ENCODE measurements at places on chromosomes 11 and 22.

GRCh38 chr11:68053117-68053516, 14.3 kb downstream of the TCIRG1 start:
- DNase-seq = no peak

DNA sequence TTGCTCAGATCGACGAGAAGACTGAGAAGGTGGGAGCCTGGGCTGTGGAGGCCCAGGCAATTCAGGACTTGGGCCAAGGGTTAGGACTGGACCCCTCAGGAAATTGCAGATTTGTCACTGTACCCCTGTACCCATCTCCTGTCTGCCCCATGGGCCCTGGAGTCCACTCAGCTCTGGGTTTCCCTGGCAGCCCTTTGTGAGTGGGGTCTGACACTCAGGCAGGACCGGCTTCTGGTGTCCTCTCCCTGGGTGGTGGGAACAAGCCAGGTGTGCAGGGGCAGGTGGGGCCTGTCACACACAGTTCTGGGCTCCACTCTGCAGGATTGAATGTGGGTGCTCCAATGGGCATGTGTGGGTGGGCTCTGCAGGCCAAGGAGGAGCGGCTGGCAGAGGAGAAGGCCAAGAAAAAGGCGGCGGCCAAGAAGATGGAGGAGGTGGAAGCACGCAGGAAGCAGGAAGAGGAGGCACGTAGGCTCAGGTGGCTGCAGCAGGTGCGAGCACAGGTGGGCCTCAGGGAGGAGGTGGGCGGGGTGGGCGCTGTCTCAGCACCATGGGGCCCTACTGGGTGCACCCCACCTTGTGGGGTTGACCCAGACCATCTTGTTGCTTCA, 21.6 kb downstream of the INCENP start:
- DNase-seq = no peak

DNA sequence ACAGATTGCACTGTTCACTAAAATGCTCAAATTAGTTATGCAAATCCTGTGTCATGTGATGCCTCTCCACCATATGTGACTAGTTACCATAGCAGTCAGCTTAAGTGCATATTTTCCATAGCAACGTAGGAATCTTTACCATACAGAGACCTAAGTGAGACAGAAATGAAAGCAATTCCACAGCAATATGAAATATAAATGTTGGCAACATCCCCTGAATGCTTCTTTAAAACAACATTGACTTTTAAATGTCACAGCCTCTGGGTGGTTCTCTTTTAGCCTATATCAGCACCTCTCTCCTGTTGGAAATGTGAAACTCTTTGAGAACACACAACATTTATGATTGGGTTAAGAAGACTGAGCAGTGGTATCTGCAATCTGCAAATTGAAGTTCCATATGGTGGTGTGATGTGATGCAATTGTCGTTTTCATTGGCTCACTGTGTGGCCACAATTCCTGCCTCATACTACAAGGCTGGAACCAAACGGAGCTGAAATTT, 814.6 kb downstream of the DLG2 start:
- no peak for DNase-seq

DNA sequence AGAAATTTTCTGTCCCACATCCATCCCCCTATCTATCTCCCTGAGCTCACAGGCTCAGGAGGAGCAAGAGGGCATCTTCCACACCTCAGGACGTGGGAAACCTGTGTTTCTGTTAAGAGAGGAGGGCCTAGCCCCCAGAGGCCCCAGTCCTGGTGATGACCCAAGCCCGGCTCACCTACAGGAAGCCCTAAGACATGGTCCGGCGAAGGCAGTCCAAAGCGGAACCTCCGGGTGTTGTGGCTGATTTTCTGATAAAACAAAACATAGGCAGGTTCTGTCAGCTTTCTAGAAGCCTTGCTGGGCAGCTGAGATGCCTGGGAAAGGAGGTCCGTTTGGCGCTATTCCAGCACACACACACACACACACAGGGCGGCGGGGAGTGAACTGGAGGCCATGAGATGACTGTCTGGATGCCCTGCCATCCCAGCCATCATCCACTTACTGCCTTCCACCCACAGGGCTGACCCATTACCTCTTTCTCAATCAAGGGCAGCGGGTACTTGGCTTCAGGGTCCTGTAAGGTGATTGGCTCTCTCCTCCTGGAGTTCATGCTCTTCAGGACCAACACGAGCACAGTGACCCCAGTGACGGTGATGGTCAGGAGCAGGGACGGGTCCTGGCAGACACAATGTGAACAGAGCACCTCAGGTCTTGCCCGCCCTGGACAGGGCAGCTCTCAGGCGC, 882 bp downstream of the CYB5R2 start:
- no peak for DNase-seq

GRCh38 chr11:131246663-131247062, 123.8 kb upstream of the NTM start:
- no peak for DNase-seq

DNA sequence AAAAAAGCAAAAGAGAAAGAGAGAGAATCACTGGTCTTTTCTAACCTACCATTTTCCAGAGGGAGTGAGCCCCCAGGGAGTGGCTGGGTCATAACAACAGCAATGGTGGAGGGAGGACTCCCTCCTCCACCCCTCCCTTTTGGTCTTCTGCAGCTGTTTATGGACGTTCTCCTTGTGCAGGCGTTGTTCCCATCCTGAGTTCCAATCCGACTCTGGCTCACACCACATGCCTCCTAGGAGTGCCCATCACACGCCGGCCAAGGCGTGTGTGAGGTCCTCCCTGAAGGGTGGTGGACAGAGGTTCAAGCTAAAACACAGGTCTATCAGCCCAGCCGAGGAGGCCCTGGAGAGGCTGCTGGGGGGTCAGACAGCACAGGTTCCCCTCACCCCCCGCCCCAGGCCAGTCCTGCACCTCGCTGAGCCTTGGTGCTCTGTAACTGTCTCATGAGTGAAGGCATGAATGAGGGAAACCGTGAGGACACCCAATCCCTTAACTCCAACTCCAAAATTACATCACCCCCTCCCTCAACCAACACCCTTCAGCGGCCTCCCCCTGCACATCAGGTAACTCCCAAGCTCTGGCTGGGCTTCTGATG, 29.4 kb downstream of the IFT27 start:
- no peak for DNase-seq

DNA sequence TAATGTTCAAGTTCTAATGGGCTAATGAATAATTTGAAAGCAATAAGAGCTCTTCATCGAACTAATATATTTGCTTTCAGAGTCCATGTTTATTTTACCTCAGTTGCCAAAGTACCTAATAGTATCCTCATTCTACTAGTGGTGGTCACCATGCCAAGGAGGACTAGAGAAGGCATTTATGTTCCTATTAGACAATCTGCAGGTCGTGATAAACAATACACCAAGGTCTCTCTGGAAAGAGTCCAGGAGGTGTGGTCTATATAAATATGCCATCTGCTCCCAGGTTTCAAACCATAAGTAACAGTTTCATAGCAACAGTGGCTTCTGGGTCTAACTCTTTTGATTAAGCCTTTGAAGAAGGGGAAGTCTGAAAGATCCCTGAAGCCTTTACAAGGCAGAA, 42.9 kb downstream of the ARFGAP3 start:
- DNase-seq = no peak

- DNase-seq = no peak
These were observed 19.3 kb downstream of the HSD17B12 start for GRCh38 chr11:43699870-43700269.

DNA sequence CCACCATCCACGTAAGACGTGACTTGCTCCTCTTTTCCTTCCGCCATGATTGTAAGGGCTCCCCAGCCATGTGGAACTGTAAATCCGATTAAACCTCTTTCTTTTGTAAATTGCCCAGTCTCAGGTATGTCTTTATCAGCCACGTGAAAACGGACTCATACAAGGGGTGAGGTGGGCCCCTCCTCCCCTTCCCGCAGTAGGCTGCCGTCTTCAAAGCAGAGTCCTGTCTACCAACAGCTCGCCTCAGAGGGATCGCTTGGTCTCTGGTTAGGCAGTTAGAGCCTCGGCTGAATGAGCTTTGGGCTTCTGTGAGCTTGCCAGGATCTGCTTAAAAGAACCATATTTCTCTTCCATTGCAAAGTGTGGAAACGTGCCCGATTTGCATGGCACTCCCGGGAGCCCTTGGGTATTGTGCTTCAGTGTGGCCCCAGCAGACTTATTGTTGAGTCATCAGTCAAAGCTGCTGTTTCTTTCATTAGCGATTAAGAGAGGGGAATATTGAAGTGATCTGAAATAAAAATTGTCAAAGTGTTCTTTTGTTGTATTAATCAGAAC, 338.3 kb downstream of the TBC1D22A start:
- no peak for DNase-seq

DNA sequence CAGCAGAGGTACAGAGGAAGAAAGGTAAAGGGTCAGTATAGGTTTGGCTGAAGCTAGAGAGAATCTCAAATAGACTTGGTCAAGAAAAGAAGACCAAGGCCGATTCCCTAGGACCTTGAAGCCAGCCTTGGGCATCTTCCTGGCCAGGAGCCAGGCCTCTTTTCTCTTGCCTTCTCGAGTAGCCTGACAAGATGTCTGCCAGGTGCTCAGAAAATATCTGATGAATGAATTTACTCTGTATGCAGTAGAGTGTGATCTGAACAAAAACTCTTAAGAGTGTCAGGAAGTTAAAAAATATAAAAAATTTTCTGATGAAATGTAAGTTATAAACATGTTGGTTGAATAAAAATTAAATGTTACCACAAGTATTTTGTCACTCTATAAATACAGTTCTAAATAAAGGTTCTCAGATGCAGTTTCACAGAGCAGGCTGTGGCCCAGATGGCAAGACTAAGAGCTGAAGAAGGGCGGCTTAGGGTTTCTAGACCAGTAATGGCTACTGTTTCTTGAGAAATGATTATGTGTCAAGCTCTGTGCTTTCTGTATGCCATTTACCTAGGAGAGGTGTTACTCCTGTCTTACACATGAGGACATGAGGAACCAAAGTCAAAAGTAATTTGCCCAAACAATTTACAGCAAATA, 98.1 kb downstream of the ATXN10 start:
- no peak for DNase-seq
